ENCODE measurements at places on chromosomes 1 and 21.
A peak's percentile ranks its signal among the peaks of the same experiment; 100 is the strongest.

DNA sequence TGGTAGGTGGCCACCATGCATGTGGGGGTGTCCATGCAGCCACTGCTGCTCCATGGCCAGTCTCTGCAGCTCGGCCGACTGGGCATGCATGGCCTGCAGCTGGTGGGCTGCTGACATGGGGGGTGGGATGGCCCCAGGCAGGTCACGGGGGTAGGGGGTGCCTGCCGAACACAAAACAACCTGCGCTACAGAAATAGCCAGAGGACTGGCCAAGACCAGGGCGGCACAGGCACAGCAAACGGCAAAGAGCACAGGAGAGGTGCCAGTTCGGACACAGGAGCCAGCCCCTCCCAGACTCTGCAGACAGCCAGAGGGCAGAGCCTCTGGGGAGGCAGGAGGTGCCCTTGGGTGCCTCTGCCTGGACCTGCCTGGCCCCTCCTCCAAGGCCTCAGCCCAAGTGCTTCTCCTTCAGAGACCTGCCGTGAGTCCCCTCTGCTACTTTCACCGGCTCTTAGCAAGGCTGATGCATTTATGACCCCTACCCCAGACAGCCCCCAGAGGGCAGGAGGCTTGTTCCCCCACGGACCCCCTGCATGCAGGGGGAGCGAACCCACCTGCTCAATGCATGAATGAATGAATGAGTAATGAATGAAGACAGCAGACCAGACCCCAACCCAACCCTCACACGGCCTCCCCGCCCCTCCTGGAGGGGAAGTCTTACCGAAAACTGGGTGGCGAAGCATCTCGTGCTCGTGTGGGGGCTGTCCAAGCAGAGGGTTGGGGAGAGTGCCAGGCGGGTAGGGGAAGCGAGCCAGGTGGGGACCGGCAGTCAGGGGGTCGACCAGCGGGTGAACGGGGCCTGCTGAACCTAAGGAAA is 37.7 kb downstream of the SLC45A1 start:
- DNase-seq = no peak

DNA sequence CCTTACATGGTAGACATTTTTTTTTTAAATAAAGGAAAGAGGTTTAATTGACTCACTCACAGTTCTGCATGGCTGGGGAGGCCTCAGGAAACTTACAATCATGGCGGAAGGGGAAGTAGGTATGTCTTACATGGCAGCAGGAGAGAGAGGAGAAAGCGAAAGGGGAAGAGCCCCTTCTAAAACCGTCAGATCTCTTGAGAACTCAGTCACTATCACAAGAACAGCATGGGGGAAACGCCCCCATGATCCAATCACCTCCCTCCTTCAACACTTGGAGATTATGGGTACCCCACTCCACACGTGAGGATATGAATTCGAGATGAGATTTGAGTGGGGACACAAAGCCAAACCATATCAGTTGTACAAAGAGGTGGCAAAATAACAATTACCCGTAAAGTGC is 301.7 kb downstream of the GRIK1 start:
- DNase-seq = no peak

- peak; percentile 28 for DNase-seq
These were observed 11.9 kb downstream of the PIGV start for GRCh38 chr1:26799479-26800142.

DNA sequence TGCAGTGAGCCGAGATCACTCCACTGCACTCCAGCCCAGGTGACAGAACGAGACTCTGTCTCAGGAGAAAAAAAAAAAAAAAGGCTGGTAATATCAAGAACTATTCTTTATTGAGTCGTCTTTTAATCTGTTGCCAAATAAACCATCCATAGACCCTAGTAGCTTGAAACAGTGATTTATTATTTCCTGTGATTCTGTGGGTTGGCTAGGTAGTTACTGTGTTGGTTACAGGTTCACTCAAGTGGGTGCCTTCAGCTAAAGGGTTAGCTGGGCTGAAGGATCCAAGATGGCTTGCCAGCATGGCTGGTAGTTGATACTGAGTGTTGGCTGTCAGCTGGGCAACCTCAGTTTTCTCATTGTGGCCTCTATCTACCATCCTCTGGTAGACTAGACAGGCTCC is 9.2 kb downstream of the TLCD4 start:
- no peak for DNase-seq

DNA sequence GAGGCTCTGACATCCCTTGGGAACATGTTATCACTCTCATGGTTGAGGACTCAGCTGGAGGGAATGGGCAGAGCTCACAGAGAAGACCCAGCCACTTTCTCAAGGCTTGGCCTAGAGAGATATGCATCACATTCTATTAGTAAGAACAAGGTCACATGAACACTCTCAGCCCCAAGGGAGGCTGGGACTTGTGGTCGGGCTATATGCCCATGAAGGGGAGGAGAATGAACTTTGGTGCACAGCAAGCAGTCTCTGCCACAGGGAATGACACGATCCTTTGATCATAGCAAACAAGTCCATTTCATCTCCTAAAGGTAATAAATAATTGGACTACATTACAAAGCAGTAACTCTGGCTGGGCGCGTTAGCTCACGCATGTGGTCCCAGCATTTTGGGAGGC is 105.7 kb downstream of the SYF2 start:
- no peak for DNase-seq

DNA sequence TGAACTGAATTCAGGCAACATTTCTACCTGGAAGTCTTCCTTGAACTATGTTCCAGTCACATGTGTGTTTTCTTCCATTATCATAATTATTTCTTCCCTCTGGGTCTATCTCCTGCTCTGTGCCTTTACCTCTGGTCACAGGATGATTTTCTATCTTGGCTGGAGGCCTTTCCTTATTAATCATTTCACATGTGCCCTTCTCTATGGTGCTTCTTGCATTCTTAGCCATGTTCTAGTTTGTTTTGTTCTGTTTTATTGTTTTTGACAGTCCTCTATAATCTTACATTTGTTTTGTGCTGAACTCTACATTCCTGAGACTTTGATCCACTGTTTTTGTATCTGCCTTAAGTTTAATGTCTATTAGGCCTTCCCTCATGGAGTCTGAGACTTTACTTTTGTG is 51.0 kb downstream of the SGIP1 start:
- DNase-seq = no peak

DNA sequence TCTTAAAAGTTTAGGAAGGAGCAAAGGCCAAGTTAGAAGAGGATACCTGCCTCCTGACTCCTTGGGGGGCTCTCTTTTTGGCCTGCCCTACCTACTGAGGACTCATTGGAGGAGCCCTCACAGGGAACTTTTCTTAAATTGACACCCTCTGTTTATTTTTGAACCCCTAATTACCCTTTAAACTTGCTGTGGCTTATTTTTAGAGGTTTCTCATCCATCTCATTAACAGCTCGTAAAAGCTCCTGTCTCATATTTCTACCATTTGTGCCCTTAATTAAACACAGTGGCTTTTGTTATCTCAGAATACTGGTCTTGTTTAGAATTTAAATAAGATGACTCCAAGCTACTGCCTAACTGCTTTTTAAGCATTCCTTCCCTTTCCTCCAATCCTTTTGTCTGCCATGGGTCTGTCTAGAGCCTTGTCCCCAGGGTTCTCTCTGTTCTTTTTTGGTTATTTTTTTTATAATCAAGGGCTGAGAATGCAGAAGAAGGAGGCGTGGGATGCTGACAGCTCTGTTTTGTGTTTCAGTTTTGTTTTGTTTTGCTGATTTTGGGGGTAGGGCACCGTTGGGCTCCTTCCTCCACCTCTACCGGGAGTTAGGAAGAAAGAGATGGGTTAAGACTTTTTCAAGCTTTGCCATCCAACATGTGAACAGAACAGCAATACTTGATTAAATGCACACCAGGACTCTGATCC is 78.0 kb downstream of the SYT6 start:
- DNase-seq = peak; percentile 35

DNA sequence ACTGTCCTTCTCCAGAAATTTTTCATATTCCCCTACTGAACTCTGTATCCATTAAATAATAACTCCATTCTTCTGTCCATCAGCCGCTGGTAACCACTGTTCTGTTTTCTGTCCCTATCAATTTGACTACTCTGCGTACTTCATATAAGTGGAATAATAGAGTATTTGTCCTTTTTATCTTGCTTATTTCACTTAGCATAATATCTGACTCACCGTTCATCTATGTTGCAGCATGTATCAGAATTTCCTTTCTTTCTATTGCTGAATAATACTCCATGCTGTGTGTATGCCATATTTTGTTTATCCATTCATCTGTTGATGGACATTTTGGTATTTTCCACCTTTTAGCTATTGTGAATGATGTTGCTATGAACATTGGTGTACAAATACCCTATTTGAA is 71.9 kb downstream of the CEP350 start:
- DNase-seq = no peak

GRCh38 chr1:64173336-64173940 is 30.0 kb upstream of the UBE2U start:
- DNase-seq = no peak

DNA sequence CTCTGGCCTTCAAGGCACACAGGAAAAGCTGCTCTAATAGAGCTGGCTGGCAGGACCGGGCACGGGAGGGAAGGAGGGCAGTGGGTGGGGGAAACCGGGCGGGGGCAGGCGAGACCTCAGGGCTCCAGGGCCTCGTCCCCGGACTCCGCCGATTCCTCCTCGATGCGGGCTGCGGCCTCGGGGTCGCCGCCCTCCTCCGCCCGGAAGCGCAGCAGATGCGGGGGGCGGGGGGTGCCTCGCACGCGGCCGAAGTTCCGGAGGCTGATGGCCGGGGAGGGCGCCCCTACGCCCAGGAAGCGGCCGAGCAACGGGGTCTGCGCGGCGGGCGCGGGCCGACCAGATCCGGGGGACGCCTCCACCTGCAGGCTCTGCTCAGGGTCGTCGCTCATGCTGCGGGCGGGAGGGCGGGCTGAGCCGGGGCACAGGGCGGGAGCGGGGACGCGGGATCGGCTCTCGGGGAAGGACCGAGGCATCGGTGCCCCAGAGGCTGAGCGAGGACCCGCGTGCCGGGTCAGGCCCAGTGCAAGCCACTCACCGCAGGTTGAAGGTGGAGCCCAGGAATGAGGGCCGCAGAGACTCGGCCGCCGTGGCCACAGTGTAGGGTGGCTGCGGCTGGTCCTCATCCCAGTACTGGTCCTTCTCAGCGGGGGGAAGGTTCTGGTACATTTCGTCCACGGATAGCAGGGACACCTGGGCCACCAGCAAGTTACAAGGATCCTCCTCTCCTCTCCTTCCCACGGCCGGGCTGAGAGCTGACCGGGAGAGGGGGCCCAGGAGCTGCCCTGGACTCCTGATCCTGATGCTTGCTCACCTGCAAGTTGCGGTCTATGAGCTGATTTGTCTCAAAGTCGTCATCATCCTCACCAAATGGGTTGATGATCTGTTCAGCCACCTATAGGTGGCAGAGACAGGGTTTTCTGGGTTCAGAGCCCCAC is 3.6 kb downstream of the BEST4 start:
- DNase-seq = peak; percentile 61

- no peak for DNase-seq
These were observed 129.6 kb upstream of the COA6 start for GRCh38 chr1:234243521-234244260.

DNA sequence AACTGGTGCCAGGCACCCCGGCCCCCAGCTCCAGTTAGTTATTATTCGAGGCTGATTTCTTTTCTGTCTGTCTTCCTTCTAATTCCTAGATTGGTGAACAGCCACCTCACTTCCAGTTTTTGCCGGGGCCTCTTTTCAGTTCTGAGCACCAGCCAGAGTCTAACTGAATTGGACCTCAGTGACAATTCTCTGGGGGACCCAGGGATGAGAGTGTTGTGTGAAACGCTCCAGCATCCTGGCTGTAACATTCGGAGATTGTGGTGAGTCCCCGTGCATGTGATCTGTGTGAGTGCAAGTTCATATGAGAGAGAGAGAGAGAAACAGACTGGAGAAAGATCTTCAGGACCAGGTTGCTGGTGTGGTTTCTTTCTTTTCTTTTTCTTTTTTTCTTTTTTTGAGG is 13.5 kb downstream of the NLRP3 start:
- no peak for DNase-seq

DNA sequence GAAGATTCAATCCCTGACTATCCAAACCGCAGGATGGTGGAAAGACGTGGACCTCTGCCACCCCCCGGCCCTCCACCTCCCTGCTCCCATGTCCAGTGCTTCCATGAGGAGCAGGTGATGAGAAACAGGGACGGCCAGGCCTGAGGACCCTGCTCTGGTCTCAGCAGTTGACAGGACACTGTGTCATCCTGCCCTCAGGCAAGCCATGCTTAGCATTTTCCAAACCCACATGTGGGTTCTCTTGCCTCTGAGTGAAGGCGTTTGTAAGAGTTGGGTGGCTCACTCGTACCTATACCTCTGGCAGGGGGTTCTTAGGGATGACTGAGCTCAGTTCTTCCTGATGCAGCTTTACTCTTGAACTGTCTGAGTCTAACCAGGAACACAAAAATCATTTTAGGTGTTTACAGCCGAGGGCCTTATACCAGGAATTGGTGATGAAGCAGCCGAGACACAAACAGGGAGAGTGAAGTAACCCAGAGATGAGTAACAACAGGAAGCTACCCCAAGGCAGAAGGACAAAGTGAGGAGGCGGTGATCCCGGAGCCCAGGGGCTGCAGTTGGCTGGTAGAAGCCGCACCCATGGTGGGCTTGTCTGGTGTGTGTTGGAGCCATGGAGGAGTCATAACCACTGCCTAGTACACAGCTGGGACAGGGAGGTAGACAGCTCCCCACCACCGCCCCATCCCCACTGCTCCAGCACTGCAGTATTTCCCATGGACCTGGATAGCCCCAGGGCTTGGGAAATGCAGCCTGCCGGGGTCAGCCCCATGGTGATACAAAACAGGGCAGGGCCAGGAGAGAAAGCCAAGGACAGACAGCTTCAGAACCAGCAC is 21.4 kb downstream of the MYBPH start:
- no peak for DNase-seq

- no peak for DNase-seq
These were observed 53.6 kb upstream of the IPO9 start for GRCh38 chr1:201775380-201775779.
